AG10803 (cell line): ENCODE measurements at places on chromosomes 13 and 19.
A peak's percentile ranks its signal among the peaks of the same experiment; 100 is the strongest.

- DNase-seq = no peak
Observed at GRCh38 chr13:91565296-91565695, 166.9 kb downstream of the GPC5 start.

GRCh38 chr13:105441051-105441750 is 1094.3 kb downstream of the EFNB2 start:
- no peak for DNase-seq

DNA sequence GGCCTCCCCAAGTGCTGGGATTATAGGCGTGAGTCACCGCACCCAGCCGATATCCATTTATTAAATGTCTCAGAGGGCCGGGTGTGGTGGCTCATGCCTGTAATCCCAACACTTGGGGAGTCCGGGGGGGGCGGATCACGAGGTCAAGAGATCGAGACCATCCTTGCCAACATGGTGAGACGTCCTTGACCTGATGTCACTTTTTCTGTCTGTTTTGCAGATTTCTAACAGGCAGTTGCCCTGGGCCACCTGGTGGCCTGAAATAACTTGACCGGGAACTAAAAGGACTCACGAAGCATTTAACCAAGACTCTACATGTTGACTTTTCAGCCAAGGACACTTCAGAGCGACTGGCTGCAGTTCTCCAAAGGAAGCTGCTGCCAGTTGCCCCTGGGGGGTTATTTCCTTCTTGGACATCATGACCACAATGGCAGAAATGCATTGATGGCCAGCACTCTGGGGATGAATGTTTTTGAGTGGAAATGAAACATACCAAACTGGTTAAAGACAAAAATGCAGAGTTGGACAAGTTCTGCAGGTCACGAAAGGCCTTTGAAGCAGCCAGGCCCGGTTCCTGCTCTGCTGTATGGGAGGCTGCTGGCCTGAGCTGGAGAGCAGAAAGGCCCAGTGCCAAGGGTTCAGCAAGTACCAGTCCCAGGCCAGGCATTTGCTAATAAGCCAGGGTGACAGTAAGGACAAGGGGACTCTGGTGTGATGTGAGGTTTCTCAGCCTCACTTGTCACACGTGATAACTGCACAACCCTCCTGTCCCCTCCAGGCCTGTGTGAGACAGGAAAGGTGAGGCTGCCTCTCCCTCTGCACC is 8.3 kb downstream of the ZNF837 start:
- DNase-seq = no peak

- peak; percentile 96 for DNase-seq
Observed at GRCh38 chr19:18809149-18809868, 18.2 kb upstream of the COMP start.
